ENCODE measurements at places on chromosomes 13 and 19.

- H3K4me3 ChIP-seq, result no peak overlapping the region
- DNase-seq, result peak; percentile 44
- H3K27ac ChIP-seq, result no peak overlapping the region
- H3K27me3 ChIP-seq, result peaks cover 11% of the 10 kb centered on the region
- H3K36me3 ChIP-seq, result peaks cover 13% of the 10 kb centered on the region
Observed at GRCh38 chr19:16899566-16900075, 10.8 kb downstream of the F2RL3 start.

- peak; percentile 74 for DNase-seq
- H3K36me3 ChIP-seq, result peaks cover 24% of the 10 kb centered on the region
Observed at GRCh38 chr13:20902438-20903163, at the start of gene XPO4. Gene XPO4 (minus strand): TSS chr13:20902746. CDS start chr13:20902738, 8 bp downstream.

DNA sequence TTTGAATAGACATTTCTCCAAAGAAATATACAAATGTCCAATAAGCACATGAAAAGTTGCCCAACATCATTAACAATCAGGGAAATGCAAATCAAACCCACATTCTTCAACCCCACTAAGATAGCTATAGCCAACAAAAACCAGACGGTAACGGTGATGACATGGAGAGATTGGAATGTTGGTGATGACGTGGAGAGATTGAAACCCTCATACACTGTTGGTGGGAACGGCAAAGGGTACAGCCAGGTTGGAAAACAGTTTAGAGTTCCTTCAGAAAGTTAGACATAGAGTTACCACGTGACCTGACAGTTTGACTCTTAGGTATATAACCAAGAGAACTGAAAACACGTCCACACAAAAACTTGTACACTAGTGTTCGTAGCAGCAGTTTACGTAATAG, 48.1 kb downstream of the TNFRSF19 start:
- peaks cover 39% of the 10 kb centered on the region for H3K4me1 ChIP-seq
- H3K27ac ChIP-seq, result peak overlapping the region; percentile 90
- no peaks in the 10 kb centered on the region for H3K27me3 ChIP-seq
- H3K4me3 ChIP-seq, result peak overlapping the region; percentile 13

DNA sequence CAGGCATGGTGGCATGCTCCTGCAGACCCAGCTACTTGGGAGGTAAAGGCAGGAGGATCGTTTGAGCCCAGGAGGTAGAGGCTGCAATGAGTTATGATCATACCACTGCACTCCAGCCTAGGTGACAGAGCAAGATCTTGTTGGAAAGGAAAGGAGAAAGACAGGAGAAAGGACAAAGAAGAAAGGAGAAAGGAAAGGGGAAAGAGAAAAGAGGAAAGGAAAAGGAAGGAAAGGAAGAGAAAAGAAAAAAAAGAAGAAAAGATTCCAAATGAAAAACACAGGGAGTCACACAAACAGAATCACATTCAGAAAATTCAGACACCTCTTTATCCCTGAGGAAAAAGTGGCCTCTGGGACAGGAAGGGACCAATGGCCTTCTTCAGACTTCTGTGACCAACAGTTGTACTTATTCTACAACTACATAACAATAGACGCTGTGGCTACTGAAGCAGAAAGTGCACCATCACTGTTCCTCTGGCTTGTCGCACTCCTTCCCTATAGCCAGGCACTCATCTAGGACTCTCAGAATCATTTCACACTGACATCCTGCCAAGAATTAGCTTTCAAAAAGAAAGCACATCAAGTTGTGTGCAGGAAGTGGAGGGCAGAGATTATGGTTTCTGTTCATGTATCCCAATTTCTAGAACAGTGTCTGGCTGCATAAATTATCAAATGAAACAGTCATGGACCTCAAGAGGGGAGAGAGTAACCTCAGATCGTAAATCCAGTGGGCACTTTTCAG, 5.9 kb downstream of the MTMR6 start:
- no peak overlapping the region for H3K27ac ChIP-seq
- H3K4me1 ChIP-seq, result peaks cover 10% of the 10 kb centered on the region
- no peak overlapping the region for H3K4me3 ChIP-seq
- H3K27me3 ChIP-seq, result no peaks in the 10 kb centered on the region
- no peak for DNase-seq
- H3K36me3 ChIP-seq, result peaks cover 1% of the 10 kb centered on the region

DNA sequence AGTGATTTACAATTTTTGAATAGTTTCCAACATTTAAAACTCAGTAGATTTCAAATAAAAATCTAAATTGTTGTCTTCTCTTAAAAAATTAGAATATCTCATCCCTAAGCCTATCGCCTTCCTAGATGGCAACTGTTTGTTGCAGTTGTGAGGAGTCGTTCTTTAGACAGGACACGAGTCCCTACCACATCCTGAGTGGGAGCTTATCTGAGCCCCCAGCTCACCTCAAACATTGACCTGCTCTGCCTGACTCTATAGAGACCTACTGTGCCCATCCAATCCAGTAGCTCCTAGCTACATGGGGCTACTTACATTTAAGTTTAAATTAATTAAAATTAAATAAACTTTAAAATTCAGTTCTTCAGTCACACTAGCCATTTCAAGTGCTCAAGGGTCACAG, 434.7 kb downstream of the FOXO1 start:
- H3K27ac ChIP-seq, result no peak overlapping the region
- H3K27me3 ChIP-seq, result no peaks in the 10 kb centered on the region
- no peak overlapping the region for H3K4me3 ChIP-seq
- H3K4me1 ChIP-seq, result no peaks in the 10 kb centered on the region
- no peaks in the 10 kb centered on the region for H3K36me3 ChIP-seq

GRCh38 chr19:609004-609346, 19.3 kb downstream of the HCN2 start:
- H3K4me3 ChIP-seq, result no peak overlapping the region
- H3K36me3 ChIP-seq, result peaks cover 7% of the 10 kb centered on the region
- peak; percentile 56 for DNase-seq
- no peaks in the 10 kb centered on the region for H3K4me1 ChIP-seq

GRCh38 chr13:101554420-101555125, 102.1 kb downstream of the ITGBL1 start:
- DNase-seq, result no peak
- no peak overlapping the region for H3K4me3 ChIP-seq
- H3K27ac ChIP-seq, result no peak overlapping the region
- H3K27me3 ChIP-seq, result no peaks in the 10 kb centered on the region
- H3K36me3 ChIP-seq, result no peaks in the 10 kb centered on the region

DNA sequence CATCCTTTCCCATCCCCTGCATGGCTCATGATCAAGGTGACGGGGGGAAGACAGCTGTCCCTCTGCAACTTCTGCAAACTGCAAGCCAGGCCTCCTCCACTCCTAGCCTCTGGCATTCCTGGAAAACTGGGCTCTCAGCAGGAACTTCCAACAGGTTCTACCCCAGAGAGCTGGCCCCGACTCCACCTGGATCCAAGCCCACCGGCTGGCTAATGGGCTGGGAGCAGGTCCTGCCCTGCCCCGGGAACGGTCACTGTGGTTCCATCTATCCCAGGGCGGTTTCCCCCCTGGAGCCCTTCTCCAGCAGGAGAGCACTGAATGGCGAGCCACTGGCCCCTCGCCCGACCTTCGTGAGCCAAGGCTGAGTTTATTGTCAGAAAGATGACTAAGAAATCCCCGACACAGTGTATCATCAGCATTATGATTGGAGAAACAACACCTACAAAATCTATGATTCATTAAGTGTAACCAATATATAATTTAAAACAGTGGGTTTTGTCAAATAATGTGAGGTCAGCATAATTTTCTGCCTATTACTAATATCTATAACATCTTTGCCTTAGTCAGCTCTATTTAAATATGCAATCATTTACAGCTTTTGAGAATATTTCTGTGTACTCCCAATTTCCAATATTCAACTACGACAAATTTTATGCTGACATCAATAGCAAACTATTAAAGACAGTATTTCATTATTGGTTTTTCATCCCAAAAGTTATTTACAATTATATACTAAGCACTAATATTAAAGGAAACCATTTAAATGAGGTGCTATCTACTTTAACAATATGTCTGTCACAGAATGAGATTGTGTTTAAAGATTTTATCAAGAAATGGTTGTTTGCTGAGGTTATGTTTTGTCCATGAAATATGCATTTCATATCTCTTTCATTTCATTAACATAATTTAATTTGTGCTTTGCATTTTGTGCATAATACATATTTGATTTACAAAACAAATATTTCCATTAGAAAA, 133.0 kb downstream of the URI1 start:
- H3K27ac ChIP-seq, result no peak overlapping the region
- H3K36me3 ChIP-seq, result no peaks in the 10 kb centered on the region
- DNase-seq, result no peak
- H3K4me1 ChIP-seq, result no peaks in the 10 kb centered on the region
- H3K4me3 ChIP-seq, result no peak overlapping the region

- H3K27me3 ChIP-seq, result no peaks in the 10 kb centered on the region
- H3K36me3 ChIP-seq, result peaks cover 25% of the 10 kb centered on the region
- peak; percentile 70 for DNase-seq
- no peak overlapping the region for H3K27ac ChIP-seq
- peaks cover 9% of the 10 kb centered on the region for H3K4me1 ChIP-seq
Observed at GRCh38 chr19:18349524-18350128, 9.2 kb downstream of the PGPEP1 start.

DNA sequence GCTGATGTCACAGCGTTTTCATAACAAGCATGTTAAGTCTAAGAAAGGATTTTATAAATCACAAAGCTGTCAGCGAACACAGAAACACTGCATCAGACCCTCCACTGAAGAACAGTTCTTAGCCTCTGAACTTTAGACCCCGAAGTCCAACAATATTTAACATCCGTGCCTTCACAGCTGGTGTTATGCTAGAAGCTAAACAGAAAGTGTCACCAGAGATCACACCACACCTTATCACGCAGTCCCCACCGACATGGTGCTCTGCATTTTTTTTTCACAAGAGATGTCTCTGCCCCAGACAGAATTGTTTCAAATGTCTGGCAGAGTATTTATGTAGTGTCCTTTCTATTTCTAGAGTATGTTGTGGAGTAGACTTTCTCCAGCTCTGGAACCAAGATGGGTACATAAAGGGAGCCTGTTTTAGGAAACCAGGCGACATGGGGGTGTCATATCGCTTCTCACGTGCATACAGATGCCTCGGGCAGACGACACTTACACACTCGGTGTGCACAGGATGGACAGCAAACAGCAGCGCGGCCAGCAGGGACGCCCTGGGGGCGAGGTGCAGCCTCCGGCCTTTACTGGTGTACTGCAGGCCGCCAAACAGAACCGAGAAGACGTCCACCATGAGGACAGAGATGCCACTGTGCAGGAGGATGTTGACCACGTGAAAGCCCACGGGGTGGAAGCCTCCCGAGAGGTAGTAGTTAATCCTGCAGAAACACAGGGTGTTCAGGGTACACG, 12.0 kb downstream of the TMTC4 start:
- H3K27ac ChIP-seq, result no peak overlapping the region
- no peak overlapping the region for H3K4me3 ChIP-seq
- no peaks in the 10 kb centered on the region for H3K27me3 ChIP-seq

DNA sequence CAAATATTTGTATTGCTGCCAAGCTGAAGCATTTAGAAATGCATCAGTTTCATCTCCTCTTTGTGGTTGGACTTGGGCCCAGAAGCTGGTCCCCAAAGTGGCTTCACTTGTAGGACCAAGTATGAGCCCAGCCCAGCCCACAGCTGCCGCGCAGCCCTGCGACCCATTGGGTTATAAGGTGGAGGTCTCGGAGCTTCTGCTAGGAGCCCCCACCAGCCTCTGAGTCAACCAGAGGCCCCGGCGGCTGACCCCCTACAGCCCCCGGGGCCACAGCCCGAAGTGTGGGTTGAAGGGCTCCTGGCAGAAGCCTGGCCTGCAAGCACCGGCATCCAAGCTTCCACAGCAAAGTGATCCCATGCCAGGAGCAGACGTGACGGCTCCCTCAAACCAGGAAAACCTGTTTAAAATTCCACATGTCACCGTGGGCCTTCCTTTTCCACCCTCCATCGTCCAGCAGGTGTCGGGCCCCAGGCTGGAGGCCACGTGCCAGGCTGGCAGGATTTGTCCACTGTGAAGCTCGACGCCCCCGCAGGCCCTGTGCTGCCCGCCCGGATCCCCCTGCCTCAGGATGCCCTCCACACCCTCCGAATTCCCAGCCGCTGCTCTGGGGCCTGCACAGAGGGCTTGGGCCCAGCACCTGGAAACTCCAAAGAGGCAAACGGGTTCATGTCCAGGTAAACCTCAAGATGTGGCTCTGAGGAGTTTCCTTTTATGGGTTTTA, 54.7 kb downstream of the C13orf46 start:
- no peak overlapping the region for H3K27ac ChIP-seq
- H3K36me3 ChIP-seq, result no peaks in the 10 kb centered on the region
- no peaks in the 10 kb centered on the region for H3K27me3 ChIP-seq
- H3K4me1 ChIP-seq, result peaks cover 4% of the 10 kb centered on the region

DNA sequence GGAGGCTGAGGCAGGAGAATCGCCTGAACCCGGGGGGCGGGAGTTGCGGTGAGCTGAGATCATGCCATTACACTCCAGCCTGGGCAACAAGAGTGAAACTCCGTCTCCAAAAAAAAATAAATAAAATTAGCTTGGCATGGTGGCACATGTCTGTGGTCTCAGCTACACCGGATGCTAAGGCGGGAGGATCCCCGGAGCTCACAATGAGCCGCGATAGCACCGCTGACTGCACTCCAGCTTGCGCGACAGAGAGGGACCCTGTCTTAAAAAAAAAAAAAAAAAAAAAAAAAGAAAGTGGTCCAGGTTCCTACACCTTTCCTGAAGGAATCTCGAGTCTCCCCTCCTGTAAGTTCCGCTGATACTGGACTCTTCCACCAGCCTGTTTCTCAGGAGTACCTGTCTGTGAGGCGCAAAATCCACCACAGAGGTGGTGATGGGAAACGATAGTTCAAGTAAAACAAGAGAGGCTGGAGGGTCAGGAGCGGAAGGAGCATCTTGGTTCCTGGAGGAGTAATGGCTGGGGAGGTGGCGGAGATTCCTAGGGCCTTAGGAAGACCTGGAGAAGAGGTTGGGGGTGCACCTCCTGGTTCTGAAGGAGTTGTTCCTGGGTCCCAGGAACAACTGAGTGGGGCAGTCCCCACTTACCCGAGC, 471 bp downstream of the FUT1 start:
- no peak for DNase-seq
- peaks cover 30% of the 10 kb centered on the region for H3K36me3 ChIP-seq
- peak overlapping the region; percentile 71 for H3K4me3 ChIP-seq
- H3K4me1 ChIP-seq, result peaks cover 22% of the 10 kb centered on the region
- peak overlapping the region; percentile 25 for H3K27ac ChIP-seq

GRCh38 chr13:103839460-103839859, 773.2 kb upstream of the SLC10A2 start:
- H3K36me3 ChIP-seq, result no peaks in the 10 kb centered on the region
- H3K27ac ChIP-seq, result no peak overlapping the region
- no peaks in the 10 kb centered on the region for H3K27me3 ChIP-seq
- H3K4me3 ChIP-seq, result no peak overlapping the region
- no peak for DNase-seq
